Tibial artery (tissue), 4 donors: ENCODE measurements at places on chromosomes 1 and 21.

DNA sequence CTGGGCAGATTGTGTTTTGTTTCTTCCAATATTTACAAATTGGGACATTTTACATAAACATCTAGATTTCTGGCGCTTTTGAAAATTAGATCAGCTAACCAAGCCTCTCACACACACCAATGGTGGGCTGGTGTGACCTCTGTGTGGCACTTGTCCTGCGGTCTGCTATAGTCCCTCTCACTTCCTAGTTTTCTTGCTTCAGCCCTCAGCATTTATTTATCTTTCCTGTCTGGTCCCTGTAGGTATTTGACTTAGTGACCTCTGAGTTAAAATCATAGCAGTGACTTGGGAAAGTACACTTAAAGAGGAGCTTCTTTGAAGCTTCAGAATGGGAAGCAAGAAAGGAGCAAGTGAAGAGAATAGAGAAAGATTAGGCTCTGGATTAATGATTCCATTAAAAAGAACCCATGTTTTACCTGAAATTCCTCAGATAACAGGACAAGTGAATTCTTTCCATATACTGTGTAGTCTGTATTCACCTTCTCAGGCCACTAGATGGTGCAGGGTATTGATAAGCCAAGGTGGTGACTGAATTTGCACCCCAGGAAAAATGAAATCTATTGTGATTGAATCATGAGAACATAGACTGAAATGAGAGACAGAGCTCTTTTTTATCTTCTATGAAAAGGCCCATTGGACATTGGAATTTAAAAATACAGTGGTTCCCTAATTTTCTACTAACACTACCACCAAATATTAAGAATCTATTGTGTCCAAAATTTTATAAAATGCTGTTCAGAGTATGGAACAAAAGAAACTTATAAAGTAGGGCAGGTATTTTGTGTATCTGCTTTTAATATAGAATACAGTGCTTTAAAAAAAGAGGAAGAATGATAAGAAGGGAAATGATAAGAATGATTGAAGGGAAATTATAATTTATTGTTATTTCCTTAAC lies 7.1 kb upstream of the DIPK1A start:
- no peak for DNase-seq

GRCh38 chr1:44237721-44238457 lies 24.6 kb downstream of the DMAP1 start:
- DNase-seq: peak; percentile 83

- DNase-seq: no peak
Measured at GRCh38 chr1:197394831-197395608, 127.0 kb downstream of the CRB1 start.

GRCh38 chr1:53330819-53331218 lies 2.9 kb upstream of the LRP8 start:
- DNase-seq: peak; percentile 55

DNA sequence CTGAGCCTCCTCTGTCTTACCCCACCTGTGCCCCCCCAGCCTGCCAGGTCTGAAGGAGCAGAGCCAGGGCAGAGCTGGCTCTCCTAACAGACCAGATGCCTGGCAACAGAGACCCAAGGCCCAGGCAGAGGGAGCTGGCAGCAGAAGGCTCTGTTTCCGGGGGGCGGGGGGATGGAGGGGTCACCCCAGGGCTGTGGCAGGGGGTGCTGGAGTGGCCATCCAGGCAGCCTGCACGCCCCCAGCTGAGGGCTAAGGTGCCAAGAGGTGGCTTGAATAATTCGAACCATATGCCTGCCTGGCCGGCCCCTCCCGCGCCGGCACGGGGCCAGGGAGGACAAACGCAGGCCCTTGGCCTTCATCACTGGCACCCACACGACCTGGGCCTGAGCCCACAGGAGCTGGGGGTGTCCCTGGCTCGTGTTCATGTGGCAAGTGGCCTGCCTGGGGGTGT lies 16.0 kb upstream of the PLEKHG5 start:
- no peak for DNase-seq

- DNase-seq: no peak
Measured at GRCh38 chr1:57623039-57623790, 199.4 kb upstream of the DAB1 start.

- no peak for DNase-seq
Measured at GRCh38 chr1:214305164-214305751, 24.3 kb downstream of the SMYD2 start.

- no peak for DNase-seq
Measured at GRCh38 chr1:16077406-16078245, 4.2 kb upstream of the FAM131C start.

- no peak for DNase-seq
Measured at GRCh38 chr21:42003051-42003461, 7.1 kb downstream of the ZBTB21 start.

DNA sequence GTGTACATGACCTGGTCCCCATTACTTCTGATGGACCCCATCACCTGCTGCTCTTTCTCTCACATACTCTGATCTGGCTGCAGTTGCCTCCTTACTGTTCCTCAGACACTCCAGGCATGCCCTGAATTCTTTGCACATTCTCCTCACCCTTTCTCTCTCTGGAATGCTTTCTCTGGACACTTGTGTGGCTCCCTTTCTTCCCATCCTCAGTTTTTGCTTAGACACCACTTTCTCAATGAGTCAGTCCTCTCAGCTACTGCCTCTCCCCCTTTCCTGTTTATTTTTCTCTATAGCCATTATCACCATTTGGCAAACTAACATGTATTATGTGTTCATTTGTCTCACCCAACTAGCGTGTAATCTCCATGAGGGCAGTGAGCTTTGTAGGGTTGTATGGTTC lies 28.1 kb downstream of the PLXNA2 start:
- no peak for DNase-seq

GRCh38 chr1:155128755-155129473 lies 1.2 kb downstream of the EFNA1 start:
- DNase-seq: no peak

- DNase-seq: no peak
Measured at GRCh38 chr1:91499904-91500755, 521 bp upstream of the CDC7 start.

- DNase-seq: no peak
Measured at GRCh38 chr1:179083533-179083932, 1.7 kb downstream of the TOR3A start.

- DNase-seq: peak; percentile 70
Measured at GRCh38 chr1:201648907-201649721, 110.2 kb downstream of the NAV1 start.

DNA sequence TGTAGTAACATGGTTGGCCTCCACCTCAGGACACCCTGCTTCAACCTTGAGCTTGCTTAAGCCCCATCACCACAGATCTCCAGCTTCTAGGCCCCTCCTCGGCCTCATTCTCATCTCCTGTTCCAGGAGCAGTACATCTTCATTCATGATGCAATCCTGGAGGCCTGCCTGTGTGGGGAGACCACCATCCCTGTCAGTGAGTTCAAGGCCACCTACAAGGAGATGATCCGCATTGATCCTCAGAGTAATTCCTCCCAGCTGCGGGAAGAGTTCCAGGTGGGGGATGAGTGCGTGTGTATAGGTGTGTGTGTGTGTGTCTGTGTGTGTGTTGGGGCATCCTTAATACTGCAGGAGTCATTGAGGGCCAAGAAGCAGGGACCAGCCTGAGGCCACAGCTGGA lies 79.6 kb downstream of the PTPRU start:
- no peak for DNase-seq

DNA sequence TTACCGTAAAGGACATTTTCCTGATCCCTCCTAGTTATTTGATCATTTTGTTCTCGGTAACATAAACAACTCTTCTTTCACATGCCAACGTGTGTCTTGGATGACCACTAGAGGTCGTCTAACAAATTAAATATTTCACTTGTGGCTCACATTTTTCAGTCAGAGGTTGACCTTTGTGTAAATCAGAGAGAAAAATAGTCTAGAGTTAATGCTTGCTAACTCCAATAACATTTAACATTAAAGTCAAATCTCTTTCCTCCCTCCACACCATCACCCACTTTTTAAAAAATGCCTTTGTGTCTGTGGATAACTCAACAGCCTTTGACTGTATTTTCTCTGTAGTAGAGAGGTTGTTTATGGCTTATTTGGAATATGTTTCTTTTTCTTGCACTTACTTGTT lies 220.5 kb upstream of the B3GALT2 start:
- DNase-seq: no peak

- no peak for DNase-seq
Measured at GRCh38 chr1:169860750-169861149, 32.9 kb downstream of the SCYL3 start.

DNA sequence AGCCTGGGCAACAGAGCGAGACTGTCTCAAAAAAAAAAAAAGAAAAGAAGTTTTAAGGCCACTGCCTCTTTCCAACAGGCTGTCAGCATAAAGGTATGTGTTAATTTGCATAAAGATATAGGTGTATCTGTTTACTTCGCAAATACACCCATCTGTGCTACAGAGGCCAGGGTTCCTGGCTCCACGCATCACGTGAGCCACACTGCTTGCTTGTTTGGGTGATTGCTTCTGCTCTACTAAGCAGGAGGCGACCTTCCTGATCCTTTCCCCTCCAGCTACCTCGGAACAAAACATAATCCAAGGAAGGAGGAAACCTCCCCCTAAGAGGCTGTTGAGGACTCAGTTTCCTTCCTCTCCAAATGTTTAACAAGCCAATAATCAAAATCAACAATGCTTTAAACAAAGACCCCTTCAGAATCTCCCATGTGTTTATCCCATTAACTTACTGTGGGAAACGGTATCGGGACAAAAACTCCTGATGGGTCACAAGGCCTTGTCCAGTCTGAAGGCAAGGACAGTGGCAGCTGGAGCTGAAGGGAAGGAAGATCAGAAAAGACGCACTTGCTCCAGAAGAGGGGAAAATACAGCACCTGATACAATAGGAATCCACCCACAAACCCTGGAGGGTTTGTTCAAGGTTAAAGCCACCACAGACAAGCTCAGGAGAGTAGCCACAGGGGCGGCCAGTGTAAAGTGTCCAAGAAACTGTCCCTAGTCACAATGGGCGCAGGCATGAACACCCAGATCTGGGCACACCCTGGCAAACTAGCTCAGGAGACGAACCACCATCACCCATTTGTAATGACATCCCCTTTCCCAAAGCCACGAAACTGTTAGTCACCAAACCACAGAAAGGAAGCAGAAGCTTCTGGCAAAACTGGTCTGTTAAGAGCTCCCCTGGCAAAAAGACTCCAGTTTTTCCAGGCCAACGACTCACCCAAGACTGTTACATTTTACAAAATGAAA lies 17.2 kb downstream of the CTNNBIP1 start:
- peak; percentile 36 for DNase-seq

GRCh38 chr1:110800079-110800478 lies 72.9 kb upstream of the CD53 start:
- DNase-seq: no peak

DNA sequence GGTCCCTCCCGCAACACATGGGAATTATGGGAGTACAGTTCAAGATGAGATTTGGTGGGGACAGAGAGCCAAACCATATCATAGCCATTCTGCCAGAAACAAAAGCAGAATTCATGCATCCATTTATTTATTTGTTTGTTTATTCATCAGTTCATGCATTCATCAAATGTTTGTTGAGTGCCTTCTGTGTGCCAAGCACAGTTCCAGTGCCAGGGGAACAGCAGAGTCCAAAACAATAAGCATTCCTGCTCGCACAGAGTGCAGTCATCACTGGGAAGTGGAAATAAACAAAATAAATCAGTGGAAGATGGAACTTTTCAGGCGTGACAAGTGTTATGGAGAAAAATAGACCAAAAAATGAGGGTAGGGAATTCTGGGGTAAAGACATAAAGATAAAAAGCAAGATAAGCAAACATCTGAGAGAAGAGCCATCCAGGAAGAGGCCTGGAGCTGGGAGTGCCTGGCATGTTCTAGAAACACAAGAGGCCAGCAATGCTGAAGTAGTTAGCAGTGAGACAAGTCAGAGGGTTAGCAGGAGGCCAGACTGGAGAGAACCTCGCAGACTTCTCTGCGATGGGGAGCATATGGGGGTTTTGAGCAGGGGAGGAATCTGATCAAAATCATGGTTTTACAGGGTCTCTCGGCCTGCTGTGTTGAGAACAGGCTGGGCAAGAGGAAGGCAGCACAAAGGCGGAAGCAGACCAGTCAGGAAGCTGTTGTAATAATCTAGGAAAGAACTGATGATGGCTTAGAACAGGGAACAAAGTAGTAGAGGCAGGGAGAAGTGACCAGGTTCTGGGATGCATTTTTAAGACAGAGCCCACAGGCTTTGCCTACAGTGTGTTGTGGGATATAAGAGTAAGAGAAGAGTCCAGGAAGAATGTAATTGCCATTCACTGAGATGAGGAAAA lies 113.2 kb downstream of the GLUL start:
- DNase-seq: no peak

- no peak for DNase-seq
Measured at GRCh38 chr1:70353601-70354331, 756 bp downstream of the ANKRD13C start.

DNA sequence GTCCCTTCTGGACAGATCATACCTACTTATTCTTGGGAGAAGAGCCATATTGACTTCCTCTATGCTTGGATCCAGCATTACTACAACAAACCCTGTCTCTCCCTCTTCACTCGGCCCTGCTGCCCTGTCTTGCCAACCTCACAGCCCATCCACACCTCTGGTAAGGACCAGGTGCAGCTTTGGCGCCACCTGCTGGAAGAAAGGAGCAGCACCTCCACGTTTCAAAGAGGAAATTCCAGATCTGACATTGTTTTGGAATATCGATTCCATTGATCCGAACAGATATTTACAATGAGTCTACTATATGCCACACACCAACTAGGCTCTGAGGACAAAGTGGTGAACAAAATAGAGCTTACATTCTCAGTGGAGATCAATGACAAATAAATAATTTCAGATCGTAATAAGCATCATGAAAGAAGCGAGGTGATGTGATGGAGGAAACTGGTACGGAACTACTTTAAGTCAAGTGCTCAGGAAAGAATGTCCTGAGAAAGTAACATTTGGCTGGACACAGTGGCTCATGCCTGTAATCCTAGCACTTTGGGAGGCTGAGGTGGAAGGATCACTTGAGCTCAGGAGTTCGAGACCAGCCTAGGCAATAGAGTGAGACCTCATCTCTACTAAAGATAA lies 18.7 kb downstream of the MFSD2A start:
- peak; percentile 70 for DNase-seq

DNA sequence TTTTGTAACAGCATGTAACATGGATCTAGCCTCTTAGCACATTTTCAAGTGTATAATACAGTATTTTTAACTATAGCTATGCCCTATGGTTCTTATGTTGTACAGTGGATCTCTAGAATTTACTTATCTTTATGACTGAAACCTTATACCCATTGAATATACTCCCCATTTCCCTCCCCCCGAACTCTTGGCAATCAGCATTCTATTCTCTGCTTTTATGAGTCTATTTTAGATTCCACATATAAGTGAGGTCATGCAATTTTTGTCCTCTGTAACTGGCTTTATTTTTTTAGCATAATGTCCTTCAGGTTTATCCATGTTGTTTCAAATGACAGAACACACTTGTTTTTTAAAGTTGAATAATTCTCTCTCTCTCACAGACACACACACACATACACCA lies 3.1 kb upstream of the GBP6 start:
- DNase-seq: no peak

DNA sequence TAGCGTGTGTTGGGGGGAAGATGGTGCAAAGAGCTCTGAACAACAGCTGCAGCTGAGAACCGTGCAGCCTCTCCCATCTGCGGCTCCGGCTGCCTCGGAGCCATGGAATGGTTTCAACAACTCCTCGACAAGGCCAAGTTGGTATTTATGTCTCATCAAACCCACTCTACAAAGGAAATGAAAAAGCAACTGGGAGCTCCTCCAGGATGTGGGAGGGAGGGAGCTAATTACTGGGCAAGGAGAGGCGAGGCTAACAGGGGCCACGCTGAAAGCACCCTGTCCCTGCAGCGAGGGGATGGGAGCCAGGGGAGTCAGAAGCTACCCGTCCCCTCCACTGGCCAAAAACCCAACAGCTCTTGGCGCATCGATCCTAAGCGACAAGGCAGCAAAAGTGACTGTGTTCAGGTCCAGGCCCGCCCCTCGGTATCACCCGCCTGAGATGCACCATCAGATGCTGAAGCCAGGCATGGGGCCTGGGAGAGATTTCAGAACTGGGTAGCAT lies 63.1 kb downstream of the ACOT7 start:
- DNase-seq: no peak
